NT2/D1 (cell line): ENCODE measurements at places on chromosomes 11 and 22.

DNA sequence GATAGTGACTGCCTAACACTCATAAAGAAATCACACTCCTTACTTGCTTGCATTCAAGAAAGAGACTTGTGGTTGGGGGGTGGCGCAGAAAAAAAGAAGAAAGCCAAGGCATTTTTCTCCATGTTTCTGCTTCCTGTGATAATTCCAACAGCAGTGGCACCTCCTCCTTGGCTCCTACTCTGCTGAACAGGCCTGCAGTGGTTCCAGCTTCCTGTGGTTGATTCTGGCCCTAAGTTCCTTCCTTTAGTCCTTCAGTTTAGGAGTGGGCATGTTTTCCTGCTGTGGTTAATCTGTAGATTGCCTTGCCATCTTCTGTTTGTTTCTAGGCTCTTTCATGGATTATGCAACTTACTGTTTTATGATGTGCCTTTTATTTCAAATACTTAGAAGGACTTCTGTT is 940.4 kb downstream of the DLG2 start:
- DNase-seq = no peak

- DNase-seq = no peak
Observed at GRCh38 chr11:57424792-57425564, 1.9 kb downstream of the SLC43A3 start.

DNA sequence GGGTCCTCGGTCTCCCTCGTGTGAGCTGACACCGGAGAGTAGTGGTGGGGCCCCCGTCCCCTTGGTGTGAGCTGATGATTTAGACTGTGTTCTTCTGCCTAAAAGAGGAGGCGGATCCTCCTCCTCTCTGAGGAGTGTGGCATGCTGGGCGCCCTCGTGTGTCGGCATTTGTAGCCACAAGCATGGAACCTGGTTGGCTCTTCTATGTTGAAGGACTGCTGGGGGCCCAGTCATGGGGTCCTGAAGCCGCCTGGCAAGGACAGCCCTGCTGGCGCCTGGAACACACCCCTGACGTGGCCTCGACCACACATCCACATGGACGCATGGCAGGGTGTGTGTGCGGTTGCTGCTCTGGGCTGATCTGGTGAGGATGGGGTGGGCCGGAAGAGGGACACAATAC is 50.2 kb downstream of the AP2A2 start:
- DNase-seq = peak; percentile 40

DNA sequence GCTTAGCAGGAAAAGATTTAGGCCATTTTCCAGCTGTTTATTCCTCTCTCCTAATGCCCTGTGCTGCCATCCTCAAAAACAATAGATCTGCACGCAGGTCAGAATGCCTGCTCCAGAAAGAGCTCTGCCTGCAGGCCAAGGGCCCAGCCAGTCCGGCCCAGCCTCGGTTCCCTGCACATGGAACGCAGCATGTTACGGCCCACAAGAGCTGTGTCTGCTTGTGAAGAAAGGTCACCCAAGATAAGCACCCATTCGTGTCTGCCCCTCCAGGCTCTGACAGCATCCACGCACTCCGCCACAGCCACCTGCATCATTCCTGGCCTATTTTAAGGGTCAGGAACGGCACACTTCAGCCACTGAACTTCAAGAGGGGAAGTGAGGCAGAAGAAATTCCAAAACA is 152.2 kb downstream of the SPATA19 start:
- no peak for DNase-seq

DNA sequence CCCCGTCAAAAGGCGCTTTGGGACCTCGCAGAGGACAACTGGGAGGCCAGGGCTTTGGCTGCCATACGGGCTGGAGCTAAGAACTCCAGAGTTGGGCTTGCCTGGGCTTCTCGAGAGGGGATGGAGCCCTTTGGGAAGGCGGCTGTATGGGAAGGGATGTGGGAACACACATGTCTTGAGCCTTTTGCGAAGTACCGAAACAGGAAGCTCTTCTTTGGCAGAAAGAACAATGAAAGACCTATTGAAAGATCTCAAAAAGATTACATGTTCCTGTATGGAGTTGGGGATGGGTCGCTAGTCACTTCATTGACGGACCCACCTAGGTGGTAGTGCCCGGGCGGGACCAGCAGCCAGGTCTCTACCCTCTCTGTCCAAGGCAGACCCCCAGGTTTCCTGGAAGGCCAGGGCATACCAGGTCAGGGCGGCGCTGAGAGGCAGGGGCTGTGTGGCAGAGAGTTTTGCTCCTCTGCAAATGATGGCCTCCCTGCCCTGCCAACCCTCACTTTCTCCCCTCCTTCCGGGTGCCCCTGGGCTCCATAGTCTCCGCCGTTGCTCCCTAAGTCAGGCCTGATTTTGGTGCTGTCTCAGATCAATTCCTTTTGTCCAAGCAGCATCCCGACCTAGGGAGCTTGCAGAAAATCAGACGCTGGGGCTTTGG is 1.0 kb downstream of the ST14 start:
- DNase-seq = no peak

DNA sequence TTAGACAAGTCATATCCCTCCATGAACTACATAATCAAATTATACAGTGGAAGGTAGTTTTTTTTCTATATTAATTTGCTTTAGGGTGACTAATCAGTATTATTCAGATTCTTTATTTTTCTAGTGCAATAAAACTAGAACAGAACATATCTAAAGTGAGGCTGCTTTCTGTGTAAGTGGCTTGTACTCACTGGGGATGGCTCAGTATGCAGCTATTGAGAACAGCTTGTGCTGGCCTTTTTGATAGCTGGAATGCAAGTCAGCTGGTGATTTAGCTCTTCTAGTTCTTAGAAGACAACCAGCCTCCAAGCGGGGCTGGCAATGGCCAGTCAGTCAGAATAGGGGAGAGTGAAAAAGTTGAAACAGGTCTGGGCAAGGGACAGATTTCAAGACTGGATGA is 119.4 kb downstream of the BLID start:
- no peak for DNase-seq

DNA sequence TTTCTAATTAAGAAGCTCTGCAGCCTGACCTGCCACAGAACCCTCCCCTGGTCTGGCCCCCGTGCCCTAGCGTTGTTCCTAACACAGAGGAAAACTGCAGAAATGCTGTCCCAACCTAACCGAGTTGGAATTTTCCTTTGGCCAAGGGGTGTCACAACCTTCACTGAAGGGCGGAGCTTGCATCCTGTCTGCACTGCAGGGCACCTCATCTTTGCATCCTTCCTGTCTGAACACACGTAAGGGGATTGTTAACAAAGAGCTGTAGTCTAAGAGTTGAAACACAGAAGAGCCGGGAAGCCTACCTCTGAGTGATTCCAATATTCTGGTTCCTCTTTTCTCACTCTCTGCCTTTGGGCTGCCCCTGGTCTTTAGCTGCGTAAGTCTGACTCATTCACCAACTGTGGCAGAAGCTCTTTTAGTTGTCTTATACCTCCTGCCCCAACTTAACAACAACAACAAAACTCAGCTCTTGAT is 1.6 kb downstream of the DIXDC1 start:
- no peak for DNase-seq

- no peak for DNase-seq
Observed at GRCh38 chr11:107830915-107831540, 27.6 kb downstream of the SLC35F2 start.

DNA sequence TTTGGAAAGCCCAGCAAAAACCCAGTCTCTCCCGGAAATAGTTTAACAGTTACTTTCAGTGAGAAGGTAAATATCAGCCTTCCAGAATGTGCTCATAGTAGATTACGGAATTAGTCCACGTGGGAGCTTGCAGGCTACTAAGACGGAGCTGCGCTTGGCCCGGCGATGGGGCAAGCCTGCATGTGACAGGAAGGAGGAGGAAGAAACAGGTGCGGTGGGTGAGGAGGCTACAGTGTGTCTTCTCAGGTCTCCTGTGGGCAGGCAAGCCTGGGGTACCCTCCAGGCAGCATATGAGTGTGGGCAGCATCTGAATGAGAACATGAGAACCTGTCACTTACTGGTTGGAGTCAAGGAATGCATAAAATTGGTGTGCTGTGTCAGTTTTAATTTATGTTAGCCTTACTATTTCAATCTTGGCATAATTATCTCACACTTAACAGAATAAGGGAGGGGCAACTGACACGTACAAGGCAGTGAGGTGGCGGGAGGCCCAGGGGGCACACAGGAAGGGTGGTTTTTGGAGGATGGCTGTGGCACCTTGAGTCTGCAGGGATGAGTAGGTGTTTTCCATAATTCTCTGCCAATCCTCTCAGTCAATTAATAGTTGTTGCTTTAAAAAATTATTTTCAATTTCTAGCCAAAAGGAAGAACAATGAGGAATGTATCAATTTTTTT is 35.7 kb downstream of the CLMP start:
- no peak for DNase-seq

DNA sequence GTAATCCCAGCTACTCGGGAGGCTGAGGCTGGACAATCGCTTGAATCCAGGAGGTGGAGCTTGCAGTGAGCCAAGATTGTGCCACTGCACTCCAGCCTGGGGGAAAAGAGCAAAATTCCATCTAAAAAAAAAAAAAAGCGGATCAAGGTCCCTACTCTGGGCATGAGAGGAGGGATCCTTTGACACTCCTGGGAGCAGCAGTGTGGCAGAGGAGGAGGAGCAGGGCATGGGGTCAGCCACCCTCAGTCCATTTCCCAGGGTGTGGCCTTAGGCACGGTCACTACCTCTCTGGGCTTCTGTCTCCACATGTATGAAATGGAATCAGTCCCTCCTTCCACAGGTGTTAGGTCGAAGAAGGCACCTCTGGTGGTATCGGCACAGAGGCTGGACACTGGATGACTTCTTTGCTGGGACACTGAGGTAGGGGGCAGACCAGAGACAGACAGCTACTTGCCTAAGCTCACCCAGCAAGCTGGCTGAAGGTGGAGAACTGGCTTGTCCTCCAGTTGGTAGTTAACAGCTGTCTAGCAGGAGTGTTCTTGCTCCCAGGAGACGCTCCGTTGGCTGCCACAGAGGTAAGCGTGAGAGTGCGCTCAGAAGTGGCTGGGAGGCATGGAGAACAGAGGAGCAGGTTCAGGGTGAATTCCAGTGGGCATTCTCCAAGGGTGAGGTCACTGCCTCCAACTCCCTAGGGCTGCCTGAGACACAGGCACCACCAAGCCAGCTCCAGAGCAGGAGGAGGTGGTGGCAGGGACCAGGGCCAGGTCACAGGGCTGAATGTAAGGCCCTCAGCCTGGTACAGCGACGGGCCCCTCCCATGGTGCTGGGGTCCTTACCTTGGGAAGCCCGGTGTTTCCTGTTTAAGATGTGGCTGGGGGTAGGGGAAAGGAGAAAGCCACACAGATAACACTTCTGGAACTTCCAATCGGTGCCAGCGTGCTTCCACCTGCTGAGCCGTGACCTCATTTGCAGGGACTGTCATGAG is 19.5 kb downstream of the TXN2 start:
- DNase-seq = peak; percentile 76

GRCh38 chr11:72833811-72834493 is 19.7 kb downstream of the ATG16L2 start:
- DNase-seq = no peak

DNA sequence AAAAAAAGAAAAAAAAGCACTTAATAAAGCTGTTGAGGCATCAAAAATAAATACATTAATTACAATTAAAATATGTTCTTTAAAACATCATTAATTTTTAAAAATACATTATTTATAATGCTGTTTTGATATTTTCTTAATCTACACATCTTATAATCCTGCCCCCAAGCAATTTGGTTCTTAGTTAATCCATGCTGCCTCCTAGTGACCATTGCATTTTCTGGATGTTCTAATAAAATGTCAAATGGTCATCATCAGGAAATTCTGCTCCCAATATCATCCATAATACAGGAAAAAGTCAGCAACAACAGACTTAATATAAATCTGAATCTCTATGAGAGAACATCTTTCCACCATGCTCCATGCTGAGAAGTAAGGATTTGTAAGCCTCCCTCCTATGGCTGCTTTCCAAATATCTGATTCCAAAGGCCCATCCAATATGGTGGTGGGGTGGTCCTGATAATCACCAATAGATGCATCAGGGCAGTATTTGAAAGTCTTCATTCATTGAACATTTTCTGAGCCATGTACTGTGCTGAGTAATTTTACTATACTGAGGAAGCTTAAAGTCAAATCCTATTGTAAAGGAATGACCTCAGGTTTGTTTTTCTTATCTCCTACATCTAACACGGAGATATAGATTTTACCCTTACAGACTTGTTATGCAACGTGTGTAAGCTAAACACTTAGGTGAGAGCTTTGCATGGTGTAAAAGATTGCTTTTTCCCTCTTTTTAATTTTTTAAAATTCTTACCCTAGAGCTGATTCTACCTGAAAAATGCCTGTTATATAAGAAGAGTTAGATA is 124.7 kb upstream of the BMAL1 start:
- DNase-seq = no peak

DNA sequence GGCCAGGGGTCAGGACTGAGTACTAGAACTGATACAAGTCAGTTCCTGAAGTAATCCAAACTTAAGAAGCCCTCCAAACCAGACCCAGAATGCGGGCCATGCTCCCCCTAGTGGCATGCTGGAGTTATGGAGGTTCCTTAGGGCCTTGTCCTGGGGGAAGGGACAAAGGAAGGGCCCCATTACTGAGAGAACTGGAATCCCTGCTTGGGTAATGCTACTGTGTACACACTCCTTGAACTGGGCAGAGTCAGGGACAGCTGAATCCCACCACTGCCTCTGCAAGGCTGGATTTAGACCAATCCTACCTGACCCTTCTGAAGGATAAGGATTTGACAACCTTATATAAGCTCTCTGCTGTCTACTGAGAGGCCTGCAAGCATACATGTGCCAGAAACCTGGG is 97.3 kb upstream of the AKIP1 start:
- peak; percentile 72 for DNase-seq

DNA sequence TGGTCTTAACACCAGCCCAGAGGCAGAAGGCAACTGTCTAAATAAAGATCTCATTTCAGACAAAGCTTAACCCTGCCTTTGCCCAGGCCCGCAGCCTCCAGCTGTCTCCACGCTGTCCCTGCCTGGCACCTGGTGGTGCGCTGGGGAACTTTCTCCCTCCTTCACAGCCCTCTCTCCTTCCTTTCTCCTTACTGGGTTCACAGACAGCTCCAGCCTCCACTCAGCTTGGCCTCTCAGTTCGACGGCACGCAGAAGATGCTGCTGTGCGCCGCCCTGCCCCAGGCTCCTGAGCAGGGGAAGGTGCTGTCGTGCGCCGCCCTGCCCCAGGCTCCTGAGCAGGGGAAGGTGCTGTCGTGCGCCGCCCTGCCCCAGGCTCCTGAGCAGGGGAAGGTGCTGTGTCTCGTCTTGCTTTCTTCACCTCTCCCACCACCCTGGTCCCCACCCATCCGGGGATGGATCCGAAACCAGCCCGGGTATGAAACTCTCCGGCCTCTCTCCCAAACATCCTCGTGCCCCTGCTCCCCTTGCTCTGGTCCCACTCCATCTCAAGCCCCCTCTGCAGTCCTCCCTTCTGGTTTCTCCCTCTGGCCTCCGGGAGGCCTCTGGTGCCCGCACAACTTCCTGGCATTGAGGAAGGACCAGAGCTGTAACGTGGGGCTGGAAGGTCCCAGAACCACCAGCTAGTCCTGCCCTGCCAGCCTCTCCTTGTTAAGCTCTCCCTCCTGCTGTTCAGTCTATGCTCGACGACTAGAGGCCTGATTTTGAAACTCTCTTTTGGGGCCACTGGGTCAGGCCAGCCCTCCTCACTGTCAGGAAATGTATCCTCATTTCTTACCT is 22.9 kb upstream of the JAM3 start:
- DNase-seq = no peak
